Esophagus muscularis mucosa (tissue), 4 donors: ENCODE measurements at places on chromosomes 7 and 10. TPM values are rescaled to one million over a fixed set of nuclear protein-coding genes. Genes with fewer than 3 reads are reported as not detected.

TMEM225B gene
- total RNA-seq, result not detected

SP8 gene
- not detected for total RNA-seq

CPA2 gene
- not detected for total RNA-seq

ERVW-1 gene
- total RNA-seq, result not detected

WASHC2C gene
- total RNA-seq, result 39.0 TPM

NPY gene
- 70.1 TPM for total RNA-seq

DNA sequence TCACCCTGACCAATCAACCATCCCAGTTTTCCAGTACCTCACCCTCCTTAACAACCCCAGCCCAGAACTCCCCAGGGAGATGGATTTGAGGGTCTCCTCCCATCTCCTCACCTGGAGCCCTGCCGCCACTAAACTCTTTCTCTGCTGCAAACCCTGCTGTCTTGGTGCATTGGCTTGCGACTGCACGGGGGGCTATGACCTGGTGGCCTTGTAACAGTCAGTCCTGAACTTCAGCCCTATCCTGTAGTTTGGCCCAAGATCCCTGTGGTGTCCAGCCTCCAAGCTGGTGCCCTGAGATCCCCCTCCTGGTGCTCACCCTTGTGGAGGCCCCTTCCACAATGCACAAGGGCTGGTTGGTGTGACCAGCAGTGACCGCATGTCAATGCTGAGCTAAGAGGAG is 91.9 kb downstream of the PAXIP1 start:
- DNase-seq, result no peak

DNA sequence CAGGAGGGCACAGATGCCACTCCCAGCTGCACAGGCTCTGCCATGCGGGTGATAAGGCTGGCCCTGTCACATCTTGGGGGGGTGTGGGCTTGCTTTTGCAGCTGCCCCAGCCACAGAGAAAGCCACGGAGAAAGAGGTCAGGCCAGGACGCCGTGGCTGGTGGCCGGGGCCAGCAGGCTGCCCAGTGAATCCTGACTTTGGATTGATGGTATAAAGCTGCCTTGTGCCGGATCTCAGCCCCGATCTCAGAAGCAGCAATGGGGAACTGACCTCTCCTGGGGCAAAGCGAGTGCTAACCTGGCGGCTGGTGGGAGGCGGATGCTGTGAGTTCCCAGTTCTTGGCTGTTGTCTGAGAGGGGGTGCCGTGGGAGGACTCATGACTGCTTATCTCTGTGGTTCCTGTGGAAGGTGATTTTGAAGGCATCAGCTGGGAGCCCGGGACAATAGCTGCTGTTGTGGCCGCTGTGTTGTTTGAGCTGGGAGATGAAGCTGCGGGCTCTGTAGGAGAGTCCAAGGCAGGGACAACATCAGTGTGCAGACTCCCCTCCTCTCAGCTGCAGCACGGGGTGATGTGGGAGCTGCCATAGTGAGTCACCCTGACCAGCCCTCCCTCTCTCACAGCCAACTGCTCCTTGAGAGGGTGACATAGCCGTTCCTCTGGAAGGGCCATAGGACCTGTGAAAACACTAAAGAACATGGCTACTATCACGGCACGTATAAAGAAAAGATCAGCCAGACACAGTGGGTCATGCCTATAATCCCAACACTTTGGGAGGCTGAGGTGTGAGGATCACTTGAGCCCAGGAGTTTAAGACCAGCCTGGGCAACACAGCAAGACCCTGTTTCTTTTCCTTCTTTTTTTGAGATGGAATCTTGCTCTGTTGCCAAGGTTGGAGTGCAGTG is 17.0 kb downstream of the IL15RA start:
- no peak for DNase-seq

- no peak for DNase-seq
Measured at GRCh38 chr10:22366435-22366703, 21.1 kb downstream of the SPAG6 start.

DNA sequence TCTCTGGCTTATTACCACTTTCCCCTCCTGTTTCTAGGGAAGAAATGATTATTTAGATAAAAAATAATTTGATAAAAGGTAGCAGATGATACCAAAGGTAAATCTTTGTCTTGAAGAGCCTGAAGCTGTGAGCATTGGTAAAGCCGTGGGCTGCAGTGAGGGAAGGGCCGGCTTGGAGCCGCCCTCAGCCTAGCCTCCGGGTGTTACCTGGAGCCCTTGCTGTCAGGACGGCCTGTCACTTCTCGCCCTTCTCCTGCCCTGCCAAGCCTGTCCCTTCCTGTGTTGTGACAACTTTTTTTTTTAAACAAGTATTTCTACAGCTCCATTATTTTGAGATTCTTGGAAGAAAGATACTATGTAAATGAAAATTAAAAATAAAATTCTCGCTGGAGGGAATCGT is 7.0 kb downstream of the CUX1 start:
- DNase-seq, result no peak

DNA sequence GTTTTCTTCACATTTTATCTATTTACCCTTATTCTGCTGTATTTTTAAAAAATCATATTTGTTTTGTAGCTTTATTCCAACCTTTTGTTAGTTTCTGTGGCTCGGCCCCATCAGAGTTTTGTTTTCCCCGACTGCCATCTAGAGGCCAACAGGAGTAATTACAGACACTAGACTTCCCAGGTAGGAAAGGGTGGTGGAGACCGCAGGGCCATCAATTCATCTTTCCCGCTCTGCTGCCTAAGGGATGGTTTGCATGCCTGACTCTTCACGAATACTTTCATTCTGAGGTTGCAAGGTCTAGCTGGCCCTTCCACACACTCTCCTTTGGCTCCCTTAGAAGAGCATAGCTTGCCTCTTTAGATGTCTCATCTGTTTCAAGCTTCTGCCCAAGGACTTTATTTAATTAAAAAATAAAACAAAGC is 38.3 kb downstream of the LYZL2 start:
- DNase-seq, result no peak

- no peak for DNase-seq
Measured at GRCh38 chr10:30751678-30752331, 122.3 kb upstream of the LYZL2 start.

DNA sequence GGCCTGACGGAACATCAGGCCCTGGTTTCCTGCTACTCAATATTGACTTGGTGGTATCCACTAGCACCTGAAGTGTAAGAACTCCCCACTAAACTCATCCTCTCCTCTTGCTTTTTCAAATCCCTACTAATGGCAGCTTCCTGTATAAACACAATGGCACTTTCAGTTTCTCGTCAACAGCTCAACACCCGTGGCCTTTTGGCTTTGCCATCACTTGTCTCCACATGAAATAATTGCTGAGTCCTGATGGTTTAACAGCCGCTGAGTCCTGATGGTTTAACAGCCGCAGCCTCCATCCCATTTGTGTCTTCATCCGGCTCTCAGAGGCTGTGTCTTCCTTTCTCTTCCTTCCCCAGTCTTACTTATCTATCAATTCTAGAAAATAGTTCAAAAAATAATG is 261.4 kb upstream of the PITRM1 start:
- DNase-seq, result no peak

DNA sequence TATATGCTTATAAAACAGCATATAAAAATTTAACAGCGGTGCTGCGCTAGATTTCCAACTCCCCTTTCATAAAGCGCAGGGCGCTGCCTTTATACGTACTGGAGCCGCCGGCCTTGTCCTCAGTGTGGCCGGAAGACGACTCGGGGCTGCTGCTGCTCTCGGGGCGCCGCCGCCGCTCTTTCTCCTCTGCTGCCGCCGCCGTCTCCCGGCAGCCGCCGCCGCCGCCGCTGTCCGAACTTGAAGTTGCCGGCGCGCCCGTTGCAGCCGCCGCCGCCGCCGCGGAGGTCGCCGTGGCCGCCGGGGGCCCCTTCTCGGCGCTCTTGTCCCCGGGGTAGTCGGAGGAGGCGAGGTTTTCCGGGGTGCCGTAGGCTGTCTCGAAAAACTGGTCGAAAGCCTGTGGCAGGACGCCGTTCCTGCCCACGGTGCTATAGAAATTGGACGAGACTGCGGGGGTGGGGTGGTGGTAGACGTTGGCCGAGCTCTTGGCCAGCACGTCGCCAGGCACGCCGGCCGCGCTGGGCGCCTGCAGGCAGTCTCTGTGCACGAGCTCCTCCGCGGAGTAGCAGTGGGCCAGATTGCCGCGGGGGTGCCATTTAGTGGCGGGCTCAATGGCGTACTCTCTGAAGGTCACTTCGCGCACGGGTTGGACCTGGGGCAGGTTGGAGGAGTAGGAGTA is 557 bp downstream of the HOXA11 start:
- DNase-seq, result no peak

DNA sequence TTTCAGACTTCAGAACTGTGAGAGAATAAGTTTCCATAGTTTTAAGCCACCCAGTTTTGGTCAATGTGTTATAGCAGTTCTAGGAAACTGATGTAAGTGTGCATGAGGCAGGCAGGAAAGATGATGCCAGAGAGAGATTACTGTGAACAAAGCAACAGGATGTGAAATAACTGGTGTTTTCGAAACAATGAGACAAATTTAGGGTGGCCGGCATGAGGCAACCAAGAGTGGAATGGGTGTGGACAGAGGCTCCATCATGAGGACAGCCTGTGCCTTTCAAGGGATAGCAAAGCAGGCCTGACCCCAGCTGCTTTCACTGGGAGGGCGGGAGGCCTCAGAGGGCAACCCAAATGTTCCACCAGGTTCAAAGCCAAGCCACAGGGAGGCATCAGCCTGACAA is 67.3 kb upstream of the UCN3 start:
- DNase-seq, result peak; percentile 92

DNA sequence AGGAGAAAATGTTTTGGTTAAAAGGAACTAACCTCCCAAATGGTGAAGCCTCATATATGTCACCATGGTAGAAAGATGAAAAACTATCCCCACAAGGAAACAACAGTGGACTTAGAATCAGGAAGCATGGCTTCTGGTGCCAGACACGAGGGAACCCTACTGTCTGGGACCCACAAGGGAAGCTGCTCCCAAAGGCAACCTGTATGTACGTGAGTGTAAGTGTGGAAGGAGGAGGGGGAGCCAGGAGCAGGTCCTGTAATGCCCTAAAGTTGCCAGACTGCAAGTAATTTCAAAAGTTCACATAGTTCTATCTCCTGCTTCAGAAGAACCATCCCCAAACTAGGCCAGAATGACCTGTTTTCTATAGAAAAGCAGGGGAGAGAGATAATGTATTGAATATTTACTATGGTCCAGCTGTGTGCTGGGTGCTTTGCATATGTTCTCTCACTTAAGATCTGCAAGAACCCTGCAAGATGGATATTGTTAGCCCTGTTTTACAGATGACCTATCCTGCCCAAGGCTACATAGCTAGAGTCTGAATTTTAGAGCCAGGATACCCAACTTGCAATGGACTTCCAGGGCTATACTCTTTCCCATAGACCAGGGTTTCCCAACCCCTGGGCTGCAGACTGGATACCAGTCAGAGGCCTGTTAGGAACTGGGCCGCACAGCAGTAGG is 19.2 kb downstream of the DUSP5 start:
- DNase-seq, result no peak

DNA sequence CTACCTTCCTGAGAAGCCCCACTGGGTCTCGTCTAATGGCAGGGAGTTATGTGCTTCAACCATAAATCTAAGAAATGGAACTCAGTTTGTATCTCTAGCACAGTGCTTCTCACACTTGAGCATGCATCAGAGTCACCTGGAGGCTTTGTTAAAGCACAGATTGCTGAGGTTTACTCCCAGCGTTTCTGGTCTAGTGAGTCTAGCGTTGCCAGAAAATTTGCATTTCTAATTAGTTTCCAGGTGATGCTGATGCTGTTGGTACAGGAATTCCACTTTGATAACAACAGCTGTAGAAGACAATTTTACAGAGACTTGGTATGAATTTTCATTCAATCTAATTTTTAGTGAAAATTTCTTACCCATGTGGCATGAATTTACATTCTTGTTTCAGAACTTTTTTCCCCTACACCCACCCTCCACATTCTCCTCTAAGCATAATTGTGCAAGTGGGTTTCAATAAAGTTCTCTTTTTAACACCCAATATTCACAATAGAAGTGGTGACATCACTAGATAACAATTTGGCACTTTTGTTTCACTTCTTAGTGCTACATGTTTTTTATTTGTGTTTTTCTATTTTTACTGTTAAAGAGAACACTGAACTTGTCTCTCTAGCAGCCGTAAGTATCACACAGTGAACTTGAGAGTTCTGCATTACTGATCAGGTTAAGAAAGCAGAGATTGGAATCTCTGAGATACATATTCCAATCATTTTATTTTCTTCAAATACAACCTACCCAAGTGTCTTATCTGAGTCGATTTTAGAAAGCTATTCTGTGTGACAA is 48.4 kb upstream of the BET1 start:
- no peak for DNase-seq

DNA sequence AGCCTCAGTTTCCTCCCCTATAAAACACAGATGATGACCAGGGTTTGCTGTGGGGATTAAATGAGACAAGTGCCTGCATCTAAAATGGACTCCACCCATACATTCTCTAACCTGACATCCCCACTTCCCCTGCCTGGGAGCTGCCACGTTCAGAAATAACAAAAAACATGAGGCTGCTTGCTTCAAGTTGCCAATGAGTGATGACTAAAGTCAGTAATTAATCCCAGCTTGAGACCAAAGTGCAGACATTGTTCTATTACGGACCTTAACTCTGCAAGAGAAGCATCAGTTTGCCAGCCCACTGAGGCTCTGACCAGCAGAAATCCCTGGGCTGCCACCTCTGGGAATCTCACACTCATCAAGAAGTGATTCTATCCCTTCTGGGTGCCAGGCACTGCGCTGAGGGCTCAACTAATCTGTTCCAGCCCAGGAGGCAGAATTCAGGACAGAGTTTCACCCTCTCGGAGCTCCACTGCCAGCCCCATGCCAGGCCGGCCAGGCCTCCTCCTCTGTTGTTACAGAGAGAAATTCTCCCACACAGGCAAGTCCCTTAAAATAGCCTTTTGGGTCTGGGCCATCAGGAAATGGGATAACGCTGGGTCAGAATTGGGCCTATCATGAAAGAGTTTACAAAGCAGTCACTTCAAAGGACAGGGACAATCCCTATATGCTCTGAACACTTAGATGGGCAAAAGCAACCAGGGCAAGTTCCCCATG is 11.4 kb downstream of the SH3PXD2A start:
- no peak for DNase-seq

DNA sequence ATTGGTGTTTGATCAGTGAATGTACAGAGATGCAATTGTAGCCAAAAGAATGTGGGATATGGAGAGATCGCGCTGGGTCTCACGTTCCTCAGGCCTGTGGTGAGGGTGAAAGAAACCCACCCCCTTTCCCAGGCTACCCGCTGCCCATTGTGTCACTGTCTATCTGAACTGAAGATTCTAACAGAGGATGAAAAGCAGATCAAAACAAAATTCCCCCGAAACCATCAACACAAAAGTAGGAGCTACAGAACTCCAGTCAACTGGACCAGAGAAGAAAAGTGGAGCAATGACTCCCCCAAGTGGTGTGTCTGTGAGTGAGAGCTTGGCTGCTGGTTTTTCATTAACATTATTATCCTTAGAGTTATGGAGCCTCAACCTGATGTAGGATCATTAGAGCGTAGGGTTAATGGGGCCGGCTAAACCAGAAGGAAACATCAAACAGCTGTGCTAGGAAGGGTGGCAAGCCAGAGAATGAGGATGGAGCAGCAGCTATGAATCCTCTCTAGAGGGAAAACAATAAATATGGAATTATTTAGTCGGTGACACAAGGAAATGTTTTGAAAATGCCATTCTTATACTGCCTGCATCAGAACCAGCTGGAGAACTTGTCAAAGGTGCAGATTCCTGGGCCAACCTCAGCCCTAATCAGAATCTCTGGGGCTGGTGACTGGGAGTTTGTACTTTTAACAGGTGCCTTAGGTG is 38.3 kb downstream of the AKR1B1 start:
- DNase-seq, result no peak

GRCh38 chr7:303884-304573 is 14.1 kb downstream of the FOXL3 start:
- no peak for DNase-seq
